ENCODE measurements at places on chromosomes 11 and 22. TPM values are rescaled to one million over a fixed set of nuclear protein-coding genes. Genes with fewer than 3 reads are reported as not detected.

Gene LMO2
- 16.9 TPM for polyA plus RNA-seq

Gene ST14
- 1.8 TPM for polyA plus RNA-seq

Gene C11orf86
- not detected for polyA plus RNA-seq

Gene SUN2
- polyA plus RNA-seq: 62.9 TPM

Gene SDHD
- polyA plus RNA-seq: 98.8 TPM

Gene AIP
- polyA plus RNA-seq: 50.0 TPM

Gene WDR74
- polyA plus RNA-seq: 33.2 TPM

Gene JOSD1
- polyA plus RNA-seq: 39.6 TPM

Gene SLC22A6
- not detected for polyA plus RNA-seq

Gene GRAP2
- polyA plus RNA-seq: 0.80 TPM

Gene C11orf87
- polyA plus RNA-seq: 0.20 TPM

Gene IFITM10
- 0.10 TPM for polyA plus RNA-seq

Measured in muscle of leg (tissue), 16 donors.